Activated CD8-positive, alpha-beta T cell treated with anti-CD3 and anti-CD28 coated beads, Interleukin-2, amount 10 ng/mL, durations not matched to agents 7 days and 5 days (primary cell): ENCODE measurements at places on chromosomes 7 and 10.

DNA sequence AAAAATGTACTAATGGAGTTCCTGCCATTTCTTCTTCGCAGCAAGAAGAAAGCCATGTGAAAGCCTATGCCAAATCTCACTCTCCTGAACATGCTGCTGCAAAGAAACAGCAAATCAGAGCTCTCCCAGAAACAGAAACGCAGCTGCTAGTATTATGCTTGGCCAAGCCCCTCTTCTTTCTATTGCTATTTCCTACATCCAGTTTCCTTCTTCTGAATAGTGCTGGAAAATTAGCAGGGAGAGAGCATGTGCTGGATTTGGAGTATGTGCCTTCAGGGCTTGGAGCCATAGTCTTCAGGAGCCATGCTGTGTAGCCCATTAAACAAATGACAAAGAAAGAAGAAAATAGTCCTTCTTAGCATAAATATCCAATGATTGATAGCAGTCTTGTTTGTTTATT lies 852.0 kb upstream of the PHF14 start:
- H3K27ac ChIP-seq = no peak overlapping the region
- DNase-seq = no peak
- no peaks in the 10 kb centered on the region for H3K27me3 ChIP-seq

GRCh38 chr10:52194191-52194590 lies 119.9 kb upstream of the DKK1 start:
- H3K4me1 ChIP-seq = no peaks in the 10 kb centered on the region
- no peak overlapping the region for H3K4me3 ChIP-seq
- no peak overlapping the region for H3K27ac ChIP-seq

DNA sequence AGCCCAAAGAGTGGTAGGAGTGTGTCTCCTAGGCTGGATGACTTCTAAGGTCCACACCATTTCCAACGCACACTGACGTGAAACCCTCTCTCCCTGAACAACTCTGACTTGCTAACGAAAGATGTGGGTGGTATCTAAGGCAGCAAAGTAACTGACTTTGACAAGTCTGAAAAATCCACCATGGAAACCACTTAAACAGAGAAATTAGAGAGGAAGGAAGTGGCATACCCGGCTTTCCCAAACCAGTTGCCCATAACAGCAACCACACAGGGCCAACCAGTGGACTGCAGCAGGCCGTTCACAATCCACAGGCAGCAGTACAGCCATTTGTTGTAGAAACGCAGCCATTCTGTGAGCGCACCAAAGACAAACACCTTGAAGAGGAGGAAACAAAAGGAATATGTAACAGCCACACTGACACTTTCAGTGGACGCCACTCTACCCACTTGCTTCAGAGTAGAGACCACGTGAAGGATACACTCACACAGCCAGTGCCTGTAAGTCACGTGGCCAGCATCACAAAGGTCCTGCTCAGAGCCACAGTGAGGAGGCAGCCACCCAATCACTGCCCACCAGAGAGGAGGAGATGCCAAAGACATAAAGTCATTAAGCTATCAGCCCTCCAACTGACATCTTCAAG lies 39.8 kb downstream of the SLC37A3 start:
- peak overlapping the region; percentile 29 for H3K4me3 ChIP-seq
- no peaks in the 10 kb centered on the region for H3K27me3 ChIP-seq
- H3K36me3 ChIP-seq = peaks cover 34% of the 10 kb centered on the region
- H3K27ac ChIP-seq = peak overlapping the region; percentile 93

DNA sequence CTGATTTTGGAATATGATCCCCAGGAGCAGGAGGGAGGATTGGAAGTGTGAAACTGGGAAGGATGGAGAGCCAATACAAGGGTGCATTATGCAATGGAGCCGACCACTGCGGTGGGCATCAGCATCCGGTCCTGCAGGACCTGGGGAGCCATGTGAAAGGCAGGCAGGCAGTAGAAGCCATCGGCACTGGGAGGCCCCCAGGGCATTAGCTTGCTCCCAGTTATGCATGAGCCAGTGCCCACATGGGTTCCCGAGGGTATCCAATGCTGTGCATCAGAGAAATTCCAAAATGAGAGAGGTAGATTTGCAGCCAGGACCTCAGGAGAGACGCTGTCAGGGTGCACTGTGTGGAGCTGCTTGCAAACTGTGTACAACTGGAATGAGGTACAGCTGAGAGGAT lies 8.7 kb upstream of the KCP start:
- peaks cover 53% of the 10 kb centered on the region for H3K27me3 ChIP-seq
- no peaks in the 10 kb centered on the region for H3K36me3 ChIP-seq
- H3K4me3 ChIP-seq = no peak overlapping the region
- H3K4me1 ChIP-seq = peaks cover 4% of the 10 kb centered on the region
- H3K27ac ChIP-seq = no peak overlapping the region
- no peak for DNase-seq

- H3K4me3 ChIP-seq = no peak overlapping the region
- H3K27me3 ChIP-seq = no peaks in the 10 kb centered on the region
- H3K4me1 ChIP-seq = peaks cover 69% of the 10 kb centered on the region
Measured at GRCh38 chr7:148723846-148724245, 25.1 kb downstream of the CUL1 start.

DNA sequence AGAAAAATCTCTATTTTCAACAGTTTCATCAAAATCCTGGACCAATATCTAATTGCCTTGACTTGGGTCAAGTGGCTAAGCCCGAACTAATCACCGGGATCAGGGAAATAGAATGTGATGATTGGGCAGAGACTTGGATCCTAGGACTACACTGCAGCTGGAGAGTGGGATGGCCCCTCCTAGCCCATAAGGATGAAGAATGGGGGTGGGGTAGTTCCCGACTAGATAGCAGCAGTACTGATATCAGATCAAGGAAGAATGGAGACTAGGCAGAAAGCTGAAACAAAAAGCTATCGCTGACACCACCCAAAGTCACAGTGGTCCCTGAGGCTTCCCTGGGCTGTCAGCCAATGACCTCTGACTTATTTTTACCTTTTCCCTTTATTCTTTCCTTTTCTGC lies 160.4 kb upstream of the PHYHIPL start:
- no peaks in the 10 kb centered on the region for H3K36me3 ChIP-seq
- H3K27ac ChIP-seq = no peak overlapping the region
- no peak for DNase-seq
- H3K27me3 ChIP-seq = no peaks in the 10 kb centered on the region
- H3K4me3 ChIP-seq = no peak overlapping the region
- H3K4me1 ChIP-seq = no peaks in the 10 kb centered on the region

DNA sequence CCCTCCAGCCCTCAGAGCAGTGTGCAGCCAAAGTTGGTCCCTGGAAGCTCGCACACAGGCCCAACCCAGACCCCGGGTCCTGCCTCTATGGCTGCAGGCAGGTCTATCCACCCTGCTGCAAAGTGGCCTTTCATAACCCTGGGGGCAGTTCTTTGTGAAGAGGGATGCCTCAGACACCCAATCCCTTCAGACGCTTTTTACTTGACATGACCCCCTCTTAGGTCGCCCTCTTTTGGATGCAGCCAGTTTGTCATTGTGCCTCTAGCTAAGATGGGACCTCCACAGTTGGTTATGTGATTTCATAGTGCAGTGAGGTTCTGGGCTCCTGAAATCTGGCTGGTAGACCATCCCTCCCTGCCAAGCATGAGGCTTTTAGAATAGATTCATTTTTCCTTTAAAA lies 27.3 kb downstream of the SMKR1 start:
- no peak for DNase-seq
- H3K27me3 ChIP-seq = no peaks in the 10 kb centered on the region
- no peak overlapping the region for H3K27ac ChIP-seq
- H3K36me3 ChIP-seq = no peaks in the 10 kb centered on the region
- no peak overlapping the region for H3K4me3 ChIP-seq
